ENCODE measurements at places on chromosomes 7 and 10. TPM values are rescaled to one million over a fixed set of nuclear protein-coding genes. Genes with fewer than 3 reads are reported as not detected.

The RFC2 gene
- 62.4 TPM for total RNA-seq

The RET gene
- 0.36 TPM for total RNA-seq

The CRYGN gene
- not detected for total RNA-seq

The NUPR2 gene
- not detected for total RNA-seq

The SPOCK2 gene
- 0.51 TPM for total RNA-seq

The LGI1 gene
- not detected for total RNA-seq

The SPDYE2B gene
- total RNA-seq: not detected

The GIMAP4 gene
- not detected for total RNA-seq

The SDK1 gene
- 0.37 TPM for total RNA-seq

The GCK gene
- not detected for total RNA-seq

The INHBA gene
- total RNA-seq: 0.55 TPM

The GAD2 gene
- total RNA-seq: not detected

The LIPK gene
- not detected for total RNA-seq

The PNLIPRP3 gene
- total RNA-seq: not detected

The PCDH15 gene
- not detected for total RNA-seq

The PPP1R3A gene
- total RNA-seq: not detected

The MACC1 gene
- total RNA-seq: not detected

The TMEM168 gene
- total RNA-seq: 8.6 TPM

The KMT2C gene
- 5.5 TPM for total RNA-seq

The TMEM236 gene
- total RNA-seq: 0.06 TPM

The MYH16 gene
- total RNA-seq: 0.39 TPM

The SAMD8 gene
- 14.8 TPM for total RNA-seq

The GTF2IRD2 gene
- total RNA-seq: 7.1 TPM

The VSTM4 gene
- 0.39 TPM for total RNA-seq

The DENND2A gene
- total RNA-seq: 0.76 TPM

The SYNPO2L gene
- not detected for total RNA-seq

The PALD1 gene
- total RNA-seq: 6.2 TPM

The ERVW-1 gene
- not detected for total RNA-seq

The OR2A42 gene
- not detected for total RNA-seq

The SPDYE9 gene
- not detected for total RNA-seq

The ACTL6B gene
- not detected for total RNA-seq

The LRRD1 gene
- total RNA-seq: not detected

The TSPAN33 gene
- total RNA-seq: 6.4 TPM

The SORCS1 gene
- total RNA-seq: not detected

The OPN4 gene
- total RNA-seq: not detected

The PNLIPRP2 gene
- not detected for total RNA-seq

The FAM25A gene
- 0.52 TPM for total RNA-seq

The CFAP69 gene
- 1.7 TPM for total RNA-seq

The PON3 gene
- total RNA-seq: 37.0 TPM

The TMEM178B gene
- 1.3 TPM for total RNA-seq

The LRIT1 gene
- total RNA-seq: not detected

The ACBD7 gene
- total RNA-seq: 1.4 TPM

The ITGB8 gene
- 1.1 TPM for total RNA-seq

The CDH23 gene
- total RNA-seq: 1.9 TPM

All from A549 treated with Hydrocortisone at 1 μM for 4 hours (cell line).